ENCODE measurements at places on chromosomes 5 and 9. TPM values are rescaled to one million over a fixed set of nuclear protein-coding genes. Genes with fewer than 3 reads are reported as not detected.

TMEM252 gene
- total RNA-seq: not detected

TTC23L gene
- total RNA-seq: not detected

GABRA6 gene
- not detected for total RNA-seq

PCDHA8 gene
- 0.24 TPM for total RNA-seq

TSLP gene
- total RNA-seq: 1.1 TPM

DOCK8 gene
- 28.4 TPM for total RNA-seq

WDR38 gene
- total RNA-seq: not detected

ARHGEF39 gene
- 0.36 TPM for total RNA-seq

TRPM3 gene
- total RNA-seq: 0.60 TPM

PCDHB4 gene
- total RNA-seq: 3.2 TPM

SMIM27 gene
- 7.3 TPM for total RNA-seq

DPP7 gene
- 132 TPM for total RNA-seq

WNT8A gene
- not detected for total RNA-seq

AQP7 gene
- 137 TPM for total RNA-seq

ZFP2 gene
- 2.0 TPM for total RNA-seq

DNA sequence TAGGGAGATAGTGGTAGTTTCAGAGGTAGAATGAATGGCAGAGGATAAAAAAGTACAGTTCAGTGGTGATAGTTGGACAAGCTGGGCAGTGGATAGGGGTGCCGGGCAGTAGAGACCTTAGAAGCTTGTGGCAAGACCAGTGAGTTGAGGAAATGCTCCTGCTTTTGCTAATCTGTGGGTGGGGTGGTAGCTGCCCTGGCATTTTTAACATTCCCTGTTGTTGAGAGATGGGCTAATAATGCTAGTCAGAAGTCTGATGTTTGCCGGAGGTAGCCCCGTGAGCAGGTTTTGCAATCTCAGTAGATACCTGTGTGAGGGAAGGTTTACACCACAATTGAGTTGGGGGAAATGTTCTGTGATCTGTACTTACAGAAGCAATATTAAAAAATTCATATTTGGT is 91.1 kb downstream of the TRIO start:
- DNase-seq: no peak

DNA sequence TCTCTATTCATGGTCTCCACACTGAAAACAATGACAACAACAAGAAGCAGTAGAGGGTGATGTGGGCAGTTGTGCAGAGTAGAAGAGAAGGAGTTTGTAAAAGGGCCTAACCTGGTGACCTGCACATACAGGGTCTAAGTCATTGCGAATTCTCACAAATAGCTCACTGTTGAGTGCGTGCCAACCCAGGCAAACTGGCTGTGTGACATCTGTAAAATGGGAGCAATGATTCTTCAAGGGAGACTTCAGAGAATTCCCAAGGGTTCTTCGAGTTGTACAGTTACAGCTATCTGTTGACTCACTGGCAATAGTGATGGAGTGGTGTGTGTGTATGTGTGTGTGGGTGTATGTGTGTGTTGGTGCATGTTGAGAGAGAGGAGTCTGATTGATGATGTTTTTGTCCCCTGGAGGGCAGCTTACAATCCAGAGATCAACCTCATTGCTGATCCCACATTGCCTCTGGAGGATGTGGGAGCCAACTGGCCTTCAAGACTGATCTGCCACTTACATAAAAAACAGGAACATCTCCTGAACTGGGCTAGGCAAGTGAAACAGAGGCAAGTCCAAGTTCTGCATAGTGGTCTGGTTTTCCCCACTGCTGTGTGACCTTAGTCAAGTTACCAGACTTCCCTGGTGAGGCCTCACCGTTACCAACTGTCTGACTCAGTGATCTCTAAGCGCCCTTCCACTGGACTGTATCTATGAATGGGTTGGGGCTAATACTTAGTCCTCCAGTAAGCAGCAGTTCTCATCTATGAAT is 3.2 kb downstream of the FAT2 start:
- DNase-seq: no peak

- DNase-seq: no peak
These were observed 165.7 kb downstream of the KCTD16 start for GRCh38 chr5:144336191-144336961.

DNA sequence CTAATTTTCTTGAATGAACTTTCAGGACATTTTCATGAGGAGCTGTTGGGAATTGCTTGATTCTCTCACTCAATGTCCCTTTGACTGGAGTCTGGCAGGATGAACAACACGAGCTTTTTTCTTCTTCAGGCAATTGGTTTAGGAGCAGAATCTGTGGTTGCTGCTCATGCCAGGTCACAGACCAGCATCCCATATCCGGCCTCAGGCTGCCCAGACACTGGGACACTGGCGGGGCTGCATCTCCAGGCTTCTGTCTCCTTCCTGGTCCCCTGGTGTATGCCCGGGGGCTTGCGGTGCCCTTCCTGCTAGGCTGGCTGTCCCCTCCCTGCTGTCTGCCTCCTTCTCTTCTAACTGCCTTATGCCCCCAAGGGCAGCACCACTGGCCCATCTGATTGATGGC is 311.5 kb upstream of the DAP start:
- DNase-seq: no peak

GRCh38 chr9:130138791-130139190 is 33.4 kb upstream of the NCS1 start:
- DNase-seq: peak; percentile 35

GRCh38 chr5:131394128-131394527 is 130.3 kb downstream of the CDC42SE2 start:
- no peak for DNase-seq

DNA sequence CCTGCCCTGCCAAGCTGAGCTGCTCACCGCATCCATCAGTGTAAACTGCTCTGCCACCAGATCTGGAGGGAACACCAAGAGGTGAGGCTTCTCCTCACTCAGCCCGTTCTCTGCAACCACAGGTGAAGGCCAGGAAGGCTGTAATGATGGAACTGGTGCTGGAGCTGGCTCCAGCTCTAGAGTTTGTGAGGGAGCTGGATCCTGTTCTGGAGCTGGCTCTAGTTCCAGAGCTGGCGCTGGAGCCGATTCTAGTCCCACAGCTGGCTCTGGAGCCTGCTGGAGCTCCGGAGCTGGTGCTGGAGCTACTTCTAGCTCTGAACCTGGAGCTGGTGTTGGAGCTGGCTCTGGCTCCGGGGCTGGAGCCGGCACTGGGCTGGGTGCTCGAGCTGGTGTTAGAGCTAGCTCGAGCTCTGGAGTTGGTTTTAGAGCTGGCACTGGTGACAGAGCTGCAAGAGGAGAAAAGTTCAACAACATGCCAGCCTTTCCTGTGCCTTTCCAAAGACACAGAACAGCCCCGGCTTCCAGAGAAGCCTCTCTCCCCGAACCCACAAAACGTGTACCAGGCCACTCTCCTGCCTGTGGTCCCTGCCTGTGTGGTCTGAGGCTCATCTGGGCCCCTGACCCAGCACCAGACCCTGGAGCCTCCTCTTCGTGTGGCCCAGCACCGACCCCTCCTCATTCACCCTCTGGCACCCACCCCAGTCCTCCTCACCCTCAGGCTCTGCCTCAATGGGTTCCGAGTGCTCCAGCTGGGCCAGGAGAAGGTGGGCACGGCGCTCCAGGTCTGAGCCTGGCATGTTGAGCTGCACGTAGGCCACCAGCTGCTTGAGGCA is 12.9 kb downstream of the RALGDS start:
- DNase-seq: no peak

DNA sequence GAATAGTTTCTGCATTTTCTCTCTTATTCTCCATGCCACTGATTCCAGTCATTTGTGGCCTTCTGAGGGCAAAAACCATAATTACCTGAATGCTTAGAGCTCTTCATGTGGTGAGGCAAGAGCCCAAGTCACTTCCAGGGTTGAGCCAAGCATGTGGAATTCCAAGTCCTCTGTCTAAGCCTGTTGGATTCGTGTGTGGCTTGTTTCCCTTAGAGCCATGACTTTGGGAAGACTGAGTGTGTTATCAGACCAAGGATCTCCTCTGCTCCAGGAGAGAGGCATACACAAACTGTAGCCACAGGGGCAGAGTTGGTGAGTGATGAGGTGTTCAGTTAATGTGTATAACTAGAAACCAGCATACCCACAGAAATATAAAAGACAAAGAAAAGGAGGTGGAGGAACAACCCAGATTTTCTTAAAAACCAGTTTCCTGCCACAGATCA is 27.1 kb downstream of the SLC22A5 start:
- DNase-seq: no peak

DNA sequence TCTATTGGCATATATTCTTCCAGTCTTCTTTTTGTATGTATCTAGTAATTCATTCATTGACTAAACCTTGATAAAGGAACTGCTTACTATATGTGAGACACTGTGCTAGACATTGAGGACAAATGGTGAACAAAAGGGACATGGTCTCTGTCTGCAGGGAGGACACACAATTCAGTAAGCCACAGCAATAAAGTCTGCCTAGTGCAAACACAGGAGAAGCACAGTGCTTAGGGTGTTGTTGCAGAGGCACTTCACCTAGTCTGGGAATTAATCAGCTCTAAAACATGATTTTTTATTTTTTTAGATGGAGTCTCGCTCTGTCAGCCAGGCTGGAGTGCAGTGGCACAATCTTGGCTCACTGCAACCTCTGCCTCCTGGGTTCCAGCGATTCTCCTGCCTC is 6.4 kb upstream of the CCL28 start:
- no peak for DNase-seq

GRCh38 chr5:95735406-95735805 is 4.3 kb downstream of the RHOBTB3 start:
- DNase-seq: no peak

GRCh38 chr9:133928248-133928764 is 63.8 kb downstream of the VAV2 start:
- DNase-seq: no peak

DNA sequence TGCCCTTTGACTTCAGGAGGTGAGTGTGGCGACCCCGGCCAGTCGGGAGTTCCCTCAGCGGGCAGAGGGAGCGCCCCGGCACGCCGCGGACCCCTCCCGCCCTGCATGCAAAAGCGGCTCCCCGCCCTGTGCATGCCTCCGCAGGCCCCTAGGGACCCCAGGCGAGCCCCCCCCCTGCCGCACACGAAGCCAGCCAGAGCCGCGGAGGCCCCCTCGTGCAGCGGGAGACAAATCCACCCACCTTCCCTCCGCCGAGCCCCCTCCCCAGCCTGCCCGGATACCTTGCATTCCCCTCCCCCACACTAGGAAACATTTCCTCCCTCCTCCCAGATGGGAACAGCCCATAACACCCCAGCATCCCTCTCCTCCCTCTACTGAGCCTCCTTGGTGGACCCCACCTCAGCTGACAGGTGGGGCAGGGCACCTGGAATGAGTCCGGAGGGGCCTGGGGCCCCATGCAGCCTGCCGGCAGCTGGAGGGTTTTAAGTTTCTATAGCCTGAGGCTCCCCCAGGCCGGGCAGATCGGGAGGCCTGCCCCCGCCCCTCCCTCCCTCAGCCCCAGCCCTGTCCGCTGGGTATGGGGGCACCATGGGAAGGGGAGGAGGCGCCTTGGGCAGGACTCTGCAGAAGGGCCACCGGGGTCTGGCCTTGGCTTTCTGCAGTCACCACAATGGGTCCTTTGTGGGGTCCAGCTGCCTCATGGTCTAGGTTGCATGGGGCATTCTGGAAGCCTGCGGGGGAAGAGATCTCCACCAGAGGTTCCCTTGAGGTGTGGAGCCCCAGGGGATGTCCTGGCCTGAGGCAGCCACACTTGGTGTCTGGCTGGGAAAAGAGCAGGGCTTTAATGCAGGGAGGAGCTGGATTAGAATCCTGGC is 601 bp downstream of the ERGIC1 start:
- no peak for DNase-seq

- no peak for DNase-seq
These were observed 83.3 kb upstream of the COL5A1 start for GRCh38 chr9:134558124-134558905.

GRCh38 chr9:96413302-96414221 is 4.6 kb downstream of the ZNF367 start:
- no peak for DNase-seq

DNA sequence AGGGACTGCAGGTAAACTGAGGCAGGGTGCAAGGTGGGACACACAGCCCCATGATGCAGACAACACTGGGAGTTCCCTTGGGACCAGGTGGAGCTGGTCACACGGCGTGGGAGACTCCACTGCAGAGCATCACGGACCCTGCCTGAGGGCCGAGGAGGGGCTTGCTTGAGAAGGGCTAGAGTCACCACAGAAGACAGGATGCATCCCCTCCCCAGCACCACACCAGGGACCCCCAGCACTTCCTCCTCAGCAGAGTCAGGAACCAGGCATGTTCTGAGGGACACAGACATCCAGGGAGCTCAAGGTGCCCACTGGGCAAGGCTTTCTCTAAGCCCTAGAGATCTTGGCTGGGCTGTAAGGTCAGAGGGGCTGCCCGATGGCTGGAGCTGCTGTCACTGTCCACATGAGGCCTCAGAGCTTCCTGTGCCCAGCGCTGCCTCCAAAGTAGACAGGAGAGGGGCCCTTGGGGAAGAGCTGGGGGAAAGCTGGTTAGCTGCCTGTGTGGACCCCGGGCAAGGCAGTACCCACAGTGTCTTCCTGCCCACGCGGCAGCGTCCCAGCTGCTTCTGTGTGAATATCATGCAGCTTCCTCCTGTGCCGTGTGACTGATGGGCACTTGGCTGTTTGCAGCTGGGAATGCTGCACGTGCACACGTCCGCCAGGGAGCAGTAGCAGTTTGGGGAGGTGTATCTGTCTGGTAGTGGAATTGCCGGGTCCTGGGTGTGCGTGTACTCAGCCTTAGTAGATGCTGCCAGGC is 176.6 kb downstream of the CACNA1B start:
- no peak for DNase-seq

DNA sequence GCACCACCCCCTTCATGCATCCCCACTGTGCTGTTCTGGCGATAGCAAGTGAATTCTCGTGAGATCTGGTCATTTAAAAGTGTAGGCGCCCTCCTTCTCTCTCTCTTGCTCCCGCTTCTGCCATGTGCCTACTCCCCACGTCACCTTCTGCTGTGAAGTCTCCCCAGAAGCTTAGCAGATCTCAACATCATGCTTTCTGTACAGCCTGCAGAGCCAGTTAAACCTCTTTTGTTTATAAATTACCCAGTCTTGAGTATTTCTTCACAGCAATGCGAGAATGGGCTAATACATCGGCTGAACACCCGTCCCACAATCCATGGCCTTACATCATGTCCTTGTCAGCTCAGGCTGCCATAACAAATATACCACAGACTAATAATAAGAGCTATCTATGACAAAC is 17.4 kb downstream of the SHC3 start:
- no peak for DNase-seq

GRCh38 chr5:96172436-96172835 is 210.8 kb upstream of the ELL2 start:
- DNase-seq: no peak

DNA sequence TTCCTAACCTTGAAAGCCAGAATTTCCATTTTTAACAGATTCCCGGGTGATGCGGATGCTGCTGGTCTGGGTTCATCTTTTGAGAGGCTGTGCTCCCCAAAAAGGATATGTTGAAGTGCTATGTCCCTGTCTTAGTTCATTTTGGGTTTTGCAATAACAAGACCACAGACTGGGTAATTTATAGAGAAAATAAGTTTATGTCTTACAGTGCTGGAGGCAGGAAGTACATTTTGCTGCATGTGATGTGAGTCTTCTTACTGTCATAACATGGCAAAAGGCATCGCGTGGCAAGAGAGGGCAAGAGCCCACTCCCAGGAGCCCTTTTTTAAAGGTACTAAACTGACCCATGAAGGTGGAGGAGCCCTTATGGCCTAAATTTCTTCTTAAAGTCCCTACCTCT is 114.1 kb downstream of the DAPK1 start:
- no peak for DNase-seq

Measured in omental fat pad (tissue), 4 donors.